Lung microvascular endothelial cell (primary cell): ENCODE measurements at places on chromosomes 5 and 9. TPM values are rescaled to one million over a fixed set of nuclear protein-coding genes. Genes with fewer than 3 reads are reported as not detected.

Gene IFNA21
- not detected in 2 replicates for total RNA-seq

Gene CBY3
- total RNA-seq, result 0.22 TPM in 1 of 2 replicates, not detected in the other

Gene IFNK
- total RNA-seq, result not detected in 2 replicates

Gene DRD1
- not detected in 2 replicates for total RNA-seq

Gene OSMR
- 7.8 and 9.1 TPM in 2 replicates for total RNA-seq

Gene LCN1
- total RNA-seq, result not detected in 2 replicates

Gene SLC9A3
- 0.65 and 0.79 TPM in 2 replicates for total RNA-seq

Gene BARHL1
- total RNA-seq, result not detected in 2 replicates

Gene SLC36A3
- total RNA-seq, result not detected in 2 replicates

Gene PDE6A
- under 0.01 TPM in 1 of 2 replicates, not detected in the other for total RNA-seq

Gene KLF9
- total RNA-seq, result 13.3 and 23.2 TPM in 2 replicates

Gene ZNF658
- 4.2 and 7.4 TPM in 2 replicates for total RNA-seq

Gene HRCT1
- total RNA-seq, result 1.8 and 4.1 TPM in 2 replicates

Gene NRG2
- total RNA-seq, result 0.20 and 0.44 TPM in 2 replicates

Gene C9orf153
- under 0.01 TPM in 1 of 2 replicates, not detected in the other for total RNA-seq

Gene NIPBL
- total RNA-seq, result 17.9 and 26.2 TPM in 2 replicates

Gene AGXT2
- total RNA-seq, result not detected in 2 replicates

Gene DOCK2
- 0.20 and 0.44 TPM in 2 replicates for total RNA-seq

Gene SLC1A1
- total RNA-seq, result 3.3 and 5.6 TPM in 2 replicates

Gene LCNL1
- not detected in 2 replicates for total RNA-seq

Gene DNM1
- total RNA-seq, result 0.40 and 0.44 TPM in 2 replicates
